Activated CD4-positive, alpha-beta T cell treated with anti-CD3 and anti-CD28 coated beads for 4 hours (primary cell): ENCODE measurements at places on chromosomes 1 and 21.

DNA sequence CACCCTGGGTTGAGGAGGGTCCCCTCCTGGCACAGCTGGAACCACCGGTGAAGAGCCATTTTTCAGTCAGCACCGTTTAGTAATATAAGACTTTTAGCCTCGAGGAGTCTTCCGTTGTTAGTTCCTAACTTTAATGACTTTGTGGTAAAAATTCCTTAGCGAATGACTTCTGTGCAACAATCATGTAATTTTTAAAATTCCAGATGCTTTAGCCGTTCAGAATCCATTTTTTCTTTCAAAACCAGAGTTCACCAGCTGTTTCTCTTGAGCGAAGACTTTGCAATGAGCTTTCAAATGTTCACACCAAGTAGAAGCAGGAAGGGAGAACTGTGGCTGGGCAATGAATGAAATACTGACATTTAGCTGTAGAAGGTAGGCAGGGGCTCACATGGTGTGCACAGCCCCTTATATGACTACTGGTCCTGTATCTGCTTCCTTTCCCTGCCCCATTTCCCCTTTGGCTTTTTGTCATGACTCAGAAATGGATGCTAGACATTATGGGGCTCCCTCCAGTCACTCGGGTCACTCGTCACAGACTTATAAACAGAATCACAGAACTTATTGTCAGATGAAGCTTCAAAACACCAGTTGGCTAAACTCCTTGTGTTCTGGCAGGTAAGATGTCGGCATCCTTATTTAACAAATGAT is 4.1 kb downstream of the DISC1 start:
- DNase-seq: no peak

DNA sequence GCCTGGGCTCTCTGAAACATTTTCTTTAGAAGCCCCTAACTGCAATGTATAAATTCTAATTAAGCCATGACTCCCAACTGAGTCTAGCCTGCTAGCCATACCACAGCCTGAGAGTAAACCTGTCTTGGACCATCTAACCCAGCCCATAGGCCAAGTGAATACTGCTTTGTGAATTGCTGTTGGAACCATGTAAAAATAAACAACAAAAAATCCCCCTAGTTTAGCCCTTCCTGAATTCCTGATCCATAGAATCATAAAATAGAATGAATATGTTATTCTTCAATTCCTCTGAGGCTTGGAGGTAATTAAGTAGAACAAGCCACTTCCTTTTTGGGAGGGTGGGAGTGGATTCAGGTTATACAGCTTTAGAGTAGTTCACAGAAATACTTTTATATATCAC is 1496.4 kb downstream of the MRPL39 start:
- no peak for DNase-seq

DNA sequence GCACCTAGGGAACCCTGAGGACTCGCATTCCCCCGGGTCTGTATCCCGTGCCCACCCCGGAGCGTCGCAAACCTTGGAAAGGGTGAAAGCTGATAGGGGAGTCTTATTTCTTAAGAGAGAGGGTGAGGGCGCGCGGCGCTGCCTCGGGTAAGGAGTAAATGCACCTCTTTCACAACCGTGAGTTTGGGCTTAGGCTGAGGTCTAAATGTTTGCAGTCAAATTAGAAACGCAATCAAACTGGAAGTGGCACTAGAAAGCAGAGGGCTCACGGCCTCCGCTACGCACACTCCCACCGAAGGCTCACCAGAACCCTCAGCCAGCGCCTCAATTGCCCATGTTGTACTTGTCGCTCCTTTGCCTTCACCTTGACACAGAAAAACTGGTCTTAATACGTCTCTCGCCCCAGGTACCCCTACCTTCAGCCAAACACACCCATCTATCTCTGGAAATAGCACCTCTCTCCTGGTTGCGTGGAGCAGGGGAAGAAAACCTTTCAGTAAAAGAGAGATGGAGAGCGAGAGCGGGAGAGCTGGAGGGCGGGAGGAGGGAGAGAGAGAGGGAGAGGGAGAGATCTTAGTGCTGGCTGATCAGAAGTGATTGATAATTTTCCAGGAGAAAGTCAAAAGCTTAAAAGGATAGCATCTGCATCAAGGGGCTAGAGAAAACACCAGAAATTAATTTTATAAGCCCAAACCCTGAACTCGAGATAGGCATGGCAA is 1.7 kb upstream of the HLX start:
- no peak for DNase-seq

GRCh38 chr1:29412591-29412990 is 176.3 kb downstream of the PTPRU start:
- no peak for DNase-seq

DNA sequence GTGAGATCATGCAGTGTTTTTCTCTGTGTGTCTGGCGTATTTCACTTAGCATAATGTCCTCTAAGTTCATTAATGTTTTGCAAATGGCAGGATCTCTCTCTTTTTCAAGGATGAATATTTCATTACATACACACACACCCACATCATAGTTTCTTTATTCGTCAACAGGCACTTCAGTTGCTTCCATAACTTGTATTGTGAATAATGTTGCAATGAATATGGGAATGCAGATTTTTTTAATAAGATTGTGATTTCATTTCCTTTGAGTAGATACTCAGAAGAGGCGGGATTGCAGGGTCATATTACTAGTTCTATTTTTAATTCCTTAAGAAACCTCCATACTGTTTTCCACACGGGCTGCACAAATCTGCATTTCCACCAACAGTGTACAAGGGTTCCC is 134.0 kb downstream of the CLEC20A start:
- DNase-seq: no peak

- DNase-seq: no peak
Observed at GRCh38 chr1:228003461-228004330, 3.1 kb upstream of the WNT3A start.

- DNase-seq: peak; percentile 16
Observed at GRCh38 chr1:205275133-205275532, 46.4 kb downstream of the NUAK2 start.

DNA sequence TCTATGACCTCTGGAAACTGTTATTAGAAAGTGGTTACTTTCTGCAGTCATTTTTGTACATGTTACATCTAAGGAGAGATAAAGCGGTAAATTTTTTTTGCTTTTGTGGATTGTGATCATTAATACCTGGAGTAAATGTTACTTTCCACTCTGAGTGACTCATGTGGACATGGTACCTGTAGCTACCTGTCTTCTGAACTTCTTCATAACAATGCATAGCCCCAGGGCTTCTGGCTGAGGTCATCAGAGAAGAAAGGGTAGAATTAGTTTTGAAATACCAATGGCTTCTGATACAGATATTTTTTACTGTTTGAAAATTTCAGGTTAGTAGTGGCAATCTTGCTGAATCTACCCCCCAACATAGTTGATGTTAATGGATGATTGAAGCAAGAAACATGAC is 489.3 kb downstream of the RWDD3 start:
- DNase-seq: no peak

DNA sequence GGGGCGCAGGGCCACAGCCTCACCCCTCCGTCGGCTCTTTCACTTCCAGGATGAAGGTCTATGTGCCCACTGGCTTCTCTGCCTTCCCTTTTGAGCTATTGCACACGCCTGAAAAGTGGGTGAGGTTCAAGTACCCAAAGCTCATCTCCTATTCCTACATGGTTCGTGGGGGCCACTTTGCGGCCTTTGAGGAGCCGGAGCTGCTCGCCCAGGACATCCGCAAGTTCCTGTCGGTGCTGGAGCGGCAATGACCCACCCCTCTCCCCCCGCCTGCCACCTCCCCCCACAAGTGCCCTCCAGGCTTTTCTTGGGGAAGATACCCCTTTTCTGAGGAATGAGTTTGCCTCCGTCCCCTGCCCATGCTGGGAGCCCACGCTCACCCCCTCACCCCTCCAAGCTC is 35.2 kb downstream of the EPHX1 start:
- no peak for DNase-seq

- DNase-seq: no peak
Observed at GRCh38 chr1:213613549-213613948, 374.2 kb upstream of the PROX1 start.

- no peak for DNase-seq
Observed at GRCh38 chr1:57329937-57330336, 93.9 kb downstream of the DAB1 start.

DNA sequence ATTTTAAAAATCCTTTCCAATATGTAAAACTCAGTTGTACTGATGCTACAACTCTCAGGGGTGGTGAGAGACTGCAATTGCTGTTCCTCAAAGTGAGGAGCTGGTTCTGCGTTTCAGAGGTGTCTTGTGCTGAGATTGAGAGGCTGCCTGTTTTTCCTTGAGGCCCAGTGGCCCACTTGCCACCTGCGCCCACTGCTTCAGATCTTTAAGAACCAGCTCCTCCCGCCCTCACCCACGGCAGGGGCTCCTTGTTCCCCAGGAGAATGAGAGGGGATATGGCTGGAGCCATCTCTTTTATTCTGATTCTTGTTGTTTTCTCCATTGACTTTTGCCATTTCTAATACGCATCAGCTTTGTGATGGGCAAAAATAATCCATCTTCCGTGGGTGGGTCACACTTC is 45.5 kb downstream of the EVA1C start:
- no peak for DNase-seq

DNA sequence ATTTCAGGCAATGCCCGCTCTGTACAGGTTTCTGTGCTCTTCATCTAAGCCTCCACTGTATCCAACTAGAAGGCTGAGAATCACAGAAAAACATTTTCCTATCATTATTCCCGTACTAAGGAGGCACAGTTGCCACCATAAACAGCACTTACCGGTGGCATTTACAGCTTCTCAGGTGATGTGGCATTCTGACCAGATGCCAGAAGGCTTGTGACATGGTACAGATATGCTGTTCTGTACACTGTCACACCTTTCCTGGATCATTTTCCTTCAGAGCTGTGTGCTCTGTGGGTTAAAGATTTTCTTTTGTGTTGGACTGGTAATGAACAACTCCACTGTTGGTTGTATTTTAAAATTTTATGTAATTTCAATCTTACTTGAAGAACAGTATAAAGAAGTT is 4.0 kb upstream of the UAP1 start:
- no peak for DNase-seq

- no peak for DNase-seq
Observed at GRCh38 chr1:59026472-59026948, 242.7 kb upstream of the JUN start.

GRCh38 chr1:90135286-90135685 is 140.4 kb downstream of the ZNF326 start:
- no peak for DNase-seq

GRCh38 chr1:208093754-208094719 is 150.1 kb downstream of the PLXNA2 start:
- peak; percentile 51 for DNase-seq

DNA sequence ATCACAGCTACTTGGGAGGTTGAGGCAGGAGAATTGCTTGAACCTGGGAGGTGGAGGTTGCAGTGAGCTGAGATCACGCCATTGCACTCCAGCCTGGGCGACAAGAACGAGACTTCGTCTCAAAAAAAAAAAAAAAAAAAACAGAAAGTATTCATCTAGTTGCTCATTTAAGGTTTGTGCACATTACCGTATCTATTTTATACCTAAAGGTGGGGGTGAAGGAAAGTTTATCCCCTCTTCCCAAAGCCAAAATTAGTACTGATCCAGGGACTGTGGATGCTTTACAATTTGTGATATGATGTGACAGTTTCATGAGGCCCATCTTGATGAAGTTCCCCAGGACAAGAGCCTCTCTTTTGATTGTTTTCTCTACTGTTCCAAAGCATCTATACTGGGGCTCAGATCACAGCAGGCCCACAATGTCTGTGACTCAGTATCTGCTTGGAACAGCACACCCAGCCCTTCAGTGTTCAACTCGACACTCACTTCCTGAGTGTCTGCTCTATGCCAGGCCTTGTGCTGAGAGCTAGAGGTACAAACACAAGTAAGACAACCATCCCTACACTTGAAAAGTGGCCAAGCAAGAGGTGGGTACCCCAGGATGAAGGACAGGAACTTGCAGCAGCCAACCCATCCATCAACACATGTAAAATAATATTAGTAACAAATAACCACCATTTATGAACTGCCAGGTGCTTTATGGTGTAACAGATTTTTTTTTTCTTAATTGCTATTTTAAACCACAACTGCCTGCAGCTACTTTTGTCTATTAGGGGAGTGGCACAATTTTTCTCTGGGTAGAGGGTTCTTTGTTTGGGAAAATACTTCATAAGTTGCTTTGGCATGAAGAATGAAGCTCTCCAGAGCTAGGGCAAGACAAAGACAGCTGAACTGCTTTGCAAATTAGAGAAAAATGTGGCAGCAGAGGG is 29.0 kb upstream of the KHDRBS1 start:
- peak; percentile 43 for DNase-seq

DNA sequence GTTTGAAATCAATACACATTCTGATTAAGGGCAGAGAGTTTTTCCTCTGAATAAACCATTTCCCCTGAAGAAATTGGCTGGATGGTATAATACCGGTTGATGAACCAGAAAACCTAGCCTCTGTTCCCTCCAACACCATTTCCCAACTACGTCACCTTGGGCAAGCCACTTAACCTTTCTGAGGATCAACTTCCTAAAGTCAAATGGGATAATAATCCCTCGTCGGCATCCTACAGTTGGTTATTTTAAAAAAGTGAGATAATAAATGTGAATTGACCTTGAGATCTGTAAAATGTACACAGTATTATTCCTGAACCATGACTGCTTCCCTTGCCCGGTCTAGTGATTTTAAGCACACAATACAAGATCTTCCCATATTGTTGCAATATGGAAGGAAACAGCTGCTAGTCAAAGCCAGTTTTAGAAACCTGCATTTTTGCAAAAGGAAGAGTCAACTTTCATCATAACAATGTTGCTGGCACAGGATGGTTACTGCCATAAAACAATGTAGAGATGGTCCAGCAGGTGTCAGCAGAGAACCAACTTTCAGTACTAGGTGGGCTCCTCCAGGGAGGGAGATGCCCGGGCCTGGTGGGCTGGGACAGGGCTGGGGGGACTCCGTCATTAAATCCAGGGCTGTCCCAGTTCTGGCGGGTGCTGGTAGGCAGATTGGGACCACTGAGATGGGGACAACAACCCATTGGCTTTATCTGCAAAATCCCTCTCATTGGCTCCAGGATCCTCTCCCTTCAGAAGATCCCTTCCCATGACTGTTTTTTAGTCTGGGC is 5.2 kb upstream of the HLX start:
- no peak for DNase-seq

- DNase-seq: no peak
Observed at GRCh38 chr21:37220433-37220980, 46.6 kb downstream of the VPS26C start.

GRCh38 chr1:53645690-53646078 is 93.3 kb downstream of the GLIS1 start:
- no peak for DNase-seq
